ENCODE measurements at places on chromosomes 4 and X.

GRCh38 chr4:167032871-167033270, 201.4 kb downstream of the SPOCK3 start:
- no peak for DNase-seq

DNA sequence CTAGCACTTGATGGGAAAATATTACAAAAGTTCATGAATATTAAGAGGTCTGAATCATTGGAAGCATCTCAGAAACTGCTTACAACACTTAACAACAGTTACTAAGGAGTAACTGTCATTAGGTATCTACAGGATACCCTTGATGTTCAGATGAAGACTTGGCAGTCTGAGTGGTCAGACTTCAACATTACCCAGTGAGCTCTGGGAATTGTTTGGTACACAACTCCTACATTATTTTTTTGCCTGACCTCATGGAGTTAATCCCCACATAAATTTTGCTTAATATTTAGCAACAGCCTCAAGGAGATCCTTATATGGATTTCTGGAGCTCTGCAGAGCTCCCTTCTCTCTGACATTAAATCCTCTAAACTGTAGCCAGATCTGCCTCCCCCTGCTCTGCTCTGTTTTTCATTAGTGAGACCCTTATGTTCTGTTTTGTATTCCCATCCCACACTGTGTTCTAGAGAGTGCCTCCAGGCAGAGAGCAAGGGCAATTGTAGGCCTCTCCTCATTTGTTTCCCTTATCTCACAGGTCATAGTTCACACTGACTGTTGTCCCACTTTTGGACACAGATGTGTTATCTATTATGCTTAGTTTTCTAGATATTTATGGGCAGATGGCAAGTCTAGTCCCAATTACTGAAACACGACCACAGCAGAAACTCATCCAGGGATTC, 368.8 kb downstream of the GASK1B start:
- no peak for DNase-seq

DNA sequence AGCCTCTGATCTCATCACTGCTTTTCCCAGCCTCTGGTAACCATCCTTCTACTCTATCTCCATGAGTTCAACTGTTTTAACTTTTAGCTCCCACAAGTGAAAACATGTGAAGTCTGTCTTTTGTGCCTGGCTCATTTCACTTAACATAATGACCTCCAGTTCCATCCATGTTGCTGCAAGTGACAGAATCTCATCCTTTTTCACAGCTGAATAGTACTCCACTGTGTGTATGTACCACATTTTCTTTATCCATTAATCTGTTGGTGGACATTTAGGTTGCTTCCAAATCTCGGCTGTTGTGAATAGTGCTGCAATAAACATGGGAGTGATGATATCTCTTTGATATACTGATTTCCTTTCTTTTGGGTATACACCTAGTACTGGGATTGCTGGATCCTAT, 109.5 kb downstream of the FRYL start:
- no peak for DNase-seq

DNA sequence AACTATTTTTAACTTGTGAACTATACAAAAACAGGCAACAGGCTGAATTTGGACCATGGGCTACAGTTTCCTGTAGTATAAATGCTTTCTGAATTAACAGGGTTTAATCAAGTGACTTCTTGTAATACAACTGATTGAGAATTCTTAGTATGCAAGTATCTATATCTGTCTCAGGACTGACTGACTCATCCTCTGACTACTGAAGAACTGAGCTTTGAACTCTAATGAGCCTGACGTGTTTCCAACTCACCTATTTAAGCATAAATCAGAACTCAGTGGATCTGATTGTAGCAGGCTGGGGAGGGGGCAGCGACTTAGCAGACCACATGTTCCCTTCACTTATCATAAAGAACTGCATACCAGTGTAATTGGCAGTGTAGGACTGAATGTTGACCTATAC, 7.8 kb downstream of the SPATA4 start:
- DNase-seq: no peak

DNA sequence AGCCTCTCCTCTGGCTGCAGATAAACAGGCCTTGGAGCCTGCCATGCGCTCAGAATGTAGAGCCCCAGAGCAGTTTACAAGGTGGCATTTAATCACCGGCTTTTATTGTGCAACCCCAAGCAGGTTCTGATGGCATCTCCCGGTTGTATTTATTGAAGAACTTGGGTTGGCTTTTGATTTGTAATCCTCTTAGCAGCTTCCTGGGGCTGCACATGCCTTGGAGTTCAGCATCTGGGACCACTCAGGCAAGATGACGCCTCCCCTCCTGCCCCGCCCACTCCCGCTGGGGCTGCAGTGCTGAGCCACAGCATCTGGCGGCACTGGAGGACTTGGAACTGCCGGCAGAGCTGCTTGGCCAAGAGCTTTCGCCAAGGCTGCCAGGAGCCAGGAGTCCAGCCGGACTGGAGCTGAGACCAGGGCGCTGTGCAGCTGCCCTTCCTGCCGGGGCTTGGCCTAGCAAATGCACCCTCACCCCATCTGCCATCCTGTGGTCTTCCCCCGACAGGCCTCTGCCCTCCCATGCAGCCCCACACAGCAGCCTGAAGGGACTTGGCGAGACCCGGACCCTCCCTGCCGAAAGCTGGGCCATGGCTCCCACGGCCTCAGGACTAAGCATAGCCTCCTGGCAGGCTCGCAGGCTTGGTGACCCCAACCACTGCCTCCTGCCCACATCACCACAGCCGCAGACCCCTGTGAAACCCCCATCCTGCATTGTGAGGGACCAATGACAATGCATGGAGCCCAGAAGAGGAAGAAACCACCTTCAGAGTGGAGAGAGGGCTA, 5.4 kb downstream of the HTRA3 start:
- peak; percentile 92 for DNase-seq
